ENCODE measurements at places on chromosomes 5 and 9.

DNA sequence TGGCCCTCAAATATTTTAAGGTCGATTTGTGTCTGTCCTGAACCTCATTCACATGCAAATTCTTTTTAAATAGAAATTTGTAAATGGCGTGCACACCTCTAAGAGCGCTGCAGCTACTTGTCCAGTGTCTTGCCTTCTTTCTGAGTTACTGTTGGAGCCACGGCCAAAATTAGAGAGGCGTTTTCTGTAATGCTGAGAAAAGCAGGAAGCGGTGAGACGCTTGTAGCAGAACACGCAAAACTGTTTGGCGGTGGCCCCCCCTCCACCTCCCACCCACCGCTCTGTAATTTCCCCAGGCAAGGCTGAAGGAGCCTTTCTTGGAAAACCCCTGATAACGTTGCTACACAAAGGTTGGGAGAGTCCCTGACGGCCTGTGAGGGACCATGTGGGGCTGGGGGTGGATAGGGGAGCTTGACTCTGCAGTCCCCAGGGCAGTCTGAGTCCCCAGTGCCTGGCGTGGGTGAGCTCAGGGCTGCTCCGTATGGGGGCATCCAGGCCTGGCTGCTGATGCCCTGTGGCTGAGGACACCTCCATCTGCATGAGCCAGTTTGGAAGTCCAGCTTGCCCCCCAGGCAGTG, 96.5 kb downstream of the GADD45G start:
- peak; percentile 49 for DNase-seq

DNA sequence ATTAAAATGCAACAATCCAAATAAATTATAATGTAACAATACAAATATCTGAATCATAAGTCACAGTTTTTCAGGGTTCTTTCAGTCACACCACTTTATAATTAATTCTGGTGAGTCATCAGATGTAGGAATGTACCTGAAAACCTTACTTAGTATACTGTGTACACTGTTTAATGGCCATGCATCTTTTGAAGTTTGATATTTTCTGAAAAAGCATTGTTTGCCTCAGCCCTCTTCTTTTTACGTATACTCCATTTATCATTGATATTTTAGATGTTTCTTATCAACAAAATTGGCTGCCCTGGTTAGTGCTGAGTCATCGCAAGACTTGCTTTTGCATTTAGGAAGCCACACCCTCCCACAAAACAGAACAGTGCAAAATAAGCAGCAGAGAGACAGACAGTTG, 218.6 kb downstream of the PJA2 start:
- no peak for DNase-seq

DNA sequence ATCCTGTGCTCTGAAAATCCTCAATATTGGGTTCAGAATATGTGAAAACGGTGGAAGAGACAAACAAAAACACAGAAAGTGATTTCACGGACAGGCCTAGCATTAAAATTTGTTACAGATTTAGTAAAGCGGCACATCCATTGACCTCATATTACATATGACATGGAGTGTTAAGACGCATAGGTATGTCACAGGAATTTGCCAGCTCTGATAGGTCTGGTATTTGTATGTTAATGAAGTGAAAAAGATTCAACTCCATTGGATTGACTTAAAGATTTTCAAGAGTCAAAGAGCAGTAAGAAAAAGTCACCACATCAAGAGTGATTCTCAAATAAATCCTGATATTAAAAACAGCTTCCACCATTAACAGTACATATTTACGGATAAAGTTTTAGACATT, 396.5 kb upstream of the SEMA6A start:
- DNase-seq: no peak

DNA sequence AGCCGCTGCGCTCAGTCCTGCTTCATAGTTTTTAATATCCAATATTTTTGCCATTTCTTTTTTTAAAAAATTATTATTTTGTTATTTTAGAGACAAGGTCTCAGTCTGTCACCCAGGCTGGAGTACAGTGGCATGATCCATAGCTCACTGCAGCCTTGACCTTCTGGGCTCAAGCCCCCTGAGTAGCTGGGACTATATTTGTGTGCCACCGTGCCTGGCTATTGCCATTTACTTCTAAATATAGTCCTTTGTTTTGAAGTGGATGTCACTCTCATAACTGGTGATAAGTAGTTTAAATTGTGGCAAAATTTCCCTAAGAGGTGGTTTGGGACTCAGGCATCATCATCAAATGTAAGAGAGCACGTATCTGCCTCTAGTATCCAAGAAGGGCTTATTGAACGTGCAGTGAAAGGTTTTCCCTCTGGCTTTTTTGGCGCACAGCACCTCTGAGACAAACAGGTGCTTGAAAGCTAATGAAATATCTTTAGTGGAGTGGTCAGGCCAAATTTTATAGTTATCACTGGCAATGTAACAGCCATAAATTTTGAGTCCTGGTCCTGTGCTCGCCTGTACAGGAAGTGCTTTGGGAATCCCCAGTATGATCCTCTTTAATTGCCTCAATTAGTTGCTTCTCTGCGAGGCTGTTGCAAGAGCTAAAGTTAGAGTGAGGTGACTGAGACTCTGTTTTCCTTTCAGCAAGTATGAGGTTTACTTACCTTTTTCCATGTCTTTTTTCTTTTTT, 14.8 kb downstream of the STXBP1 start:
- no peak for DNase-seq

- no peak for DNase-seq
Measured at GRCh38 chr5:34582371-34582770, 73.8 kb upstream of the RAI14 start.

- DNase-seq: no peak
Measured at GRCh38 chr5:107605596-107606125, 65.1 kb downstream of the EFNA5 start.

DNA sequence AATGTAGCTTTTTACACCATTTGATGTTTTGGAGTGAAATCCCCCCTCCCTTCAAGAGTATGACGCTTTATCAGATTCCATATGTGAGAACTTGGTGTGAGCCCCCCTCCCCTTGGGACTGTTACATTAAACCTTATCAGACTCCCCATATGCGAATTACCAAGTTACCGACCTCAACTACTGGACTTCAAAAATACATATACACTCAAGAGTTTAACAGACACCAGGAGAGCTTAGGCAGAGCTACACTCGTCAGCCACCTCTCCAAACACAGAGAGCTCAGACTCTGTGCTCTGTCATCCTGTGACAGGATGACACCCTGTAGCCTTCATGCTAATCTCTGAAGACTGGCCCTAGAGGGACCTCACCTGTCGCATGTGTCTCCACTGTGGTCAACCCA, 50.2 kb downstream of the FAM114A2 start:
- DNase-seq: no peak

- no peak for DNase-seq
Measured at GRCh38 chr5:31530541-31531265, 1.2 kb downstream of the DROSHA start.

DNA sequence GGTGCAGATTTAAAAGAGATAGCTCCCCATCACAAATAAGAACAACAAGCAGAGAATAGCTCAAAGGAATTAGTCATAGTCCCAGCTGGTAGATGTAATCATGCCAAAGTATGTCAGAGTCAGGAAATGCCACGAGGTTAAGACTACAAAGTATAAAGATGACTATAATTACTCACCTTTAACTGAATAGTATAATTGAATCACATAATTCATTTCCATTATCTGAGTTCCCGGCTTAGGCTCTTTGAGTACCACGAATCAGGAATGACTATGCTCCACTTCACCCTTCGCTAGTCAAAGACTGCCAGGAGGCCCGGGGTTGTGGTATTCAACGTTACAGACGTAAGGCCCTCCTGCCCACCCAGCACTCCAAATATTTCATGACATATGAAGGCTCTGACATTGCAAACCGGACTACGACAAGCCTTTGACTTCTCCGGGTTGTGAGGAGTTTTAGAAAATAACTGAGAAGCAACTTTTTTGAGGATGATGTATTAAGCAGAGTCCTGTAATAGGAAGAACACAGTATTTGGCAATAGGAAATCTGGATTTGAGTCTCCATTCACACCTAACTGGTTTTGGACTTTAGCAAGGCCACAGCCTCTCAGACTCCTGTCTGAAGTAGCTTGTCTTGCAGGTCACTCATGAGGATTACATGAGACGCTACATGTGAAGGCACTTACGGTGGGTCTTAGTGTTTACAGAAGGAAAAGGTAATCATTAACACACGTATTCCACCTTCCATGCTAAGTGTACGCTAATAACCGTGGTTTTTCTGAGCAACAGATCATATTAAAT, 64.6 kb downstream of the ENC1 start:
- DNase-seq: no peak

- DNase-seq: no peak
Measured at GRCh38 chr5:10936081-10936855, 175.2 kb upstream of the DAP start.

- DNase-seq: no peak
Measured at GRCh38 chr9:85941966-85942912, 1.3 kb downstream of the NAA35 start.

DNA sequence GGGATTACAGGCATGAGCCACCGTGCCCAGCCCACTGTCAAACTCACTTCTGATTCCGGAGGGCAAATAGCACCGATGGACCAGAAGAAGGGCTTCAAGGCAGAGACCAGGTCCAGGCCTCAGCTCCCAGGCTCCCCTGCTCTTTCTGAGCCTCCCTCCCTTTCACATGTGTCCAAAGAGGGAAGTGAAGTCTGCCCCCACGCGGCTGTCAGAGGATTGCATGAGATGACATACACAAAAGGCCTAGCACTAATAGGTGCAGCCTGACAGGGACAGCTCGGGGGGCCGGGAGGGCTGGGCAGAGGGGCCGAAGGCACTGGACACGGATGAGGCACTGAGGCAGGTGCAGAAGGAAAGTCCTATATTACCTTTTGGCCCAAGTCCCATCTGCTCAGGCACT, 16.1 kb downstream of the FBP1 start:
- peak; percentile 27 for DNase-seq

DNA sequence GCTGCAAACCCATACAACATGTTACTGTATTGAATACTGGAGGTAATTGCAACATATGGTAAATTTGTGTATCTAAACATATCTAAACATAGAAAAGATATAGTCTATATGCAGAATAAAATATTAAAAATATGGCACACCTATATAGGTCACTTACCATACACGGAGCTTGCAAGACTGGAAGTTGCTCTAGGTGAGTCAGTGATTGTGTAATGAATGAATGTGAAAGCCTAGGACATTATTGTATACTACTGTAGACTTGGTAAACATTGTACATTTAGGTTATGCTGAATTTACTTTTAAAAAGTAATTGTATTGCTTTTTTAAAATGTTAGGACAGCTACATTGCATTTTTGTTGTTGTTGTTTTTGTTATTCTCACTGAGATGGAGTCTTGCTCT, 968.8 kb downstream of the TLE1 start:
- DNase-seq: no peak

DNA sequence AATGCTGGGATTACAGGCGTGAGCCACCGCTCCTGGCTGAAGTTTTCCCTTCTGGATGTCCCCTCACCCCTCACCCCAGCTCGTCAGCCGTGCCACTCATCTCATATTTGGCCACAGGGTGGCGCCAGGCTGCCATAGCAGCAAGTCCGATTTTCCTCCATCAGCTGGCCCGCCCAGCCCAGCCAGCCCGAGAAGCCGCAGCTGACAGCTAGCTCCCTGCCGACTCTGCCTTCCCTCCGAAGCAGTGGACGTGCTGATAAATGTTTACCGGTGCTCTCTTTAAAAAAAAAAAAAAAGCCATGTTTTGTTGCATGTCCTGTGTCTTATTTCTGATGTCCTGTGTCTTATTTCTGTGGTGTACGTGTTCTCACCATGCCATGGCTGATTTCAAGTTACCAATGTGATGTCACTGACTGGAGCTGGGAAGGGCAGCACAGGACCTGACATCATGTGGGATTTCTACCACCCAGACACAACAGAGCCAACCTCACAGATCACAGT, 58.3 kb downstream of the PFDN1 start:
- DNase-seq: peak; percentile 80

DNA sequence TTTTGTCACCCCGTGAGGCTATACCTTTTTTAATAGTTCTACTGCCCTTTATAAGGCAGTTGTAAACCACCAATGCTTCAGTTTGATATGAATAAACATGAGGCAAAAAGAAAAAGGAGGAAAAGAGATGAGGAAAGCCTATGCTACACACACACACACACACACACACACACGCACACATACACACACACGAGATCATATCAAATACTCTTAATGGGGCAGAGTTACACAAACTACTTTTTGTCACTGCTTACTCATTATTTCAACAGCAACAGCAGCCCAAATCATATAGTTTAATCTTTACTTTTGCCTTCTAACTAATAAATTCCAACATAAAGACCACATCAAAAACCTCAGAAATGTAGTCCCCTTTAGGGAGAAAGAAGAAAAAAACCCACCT, 116.8 kb upstream of the PAM start:
- DNase-seq: no peak

DNA sequence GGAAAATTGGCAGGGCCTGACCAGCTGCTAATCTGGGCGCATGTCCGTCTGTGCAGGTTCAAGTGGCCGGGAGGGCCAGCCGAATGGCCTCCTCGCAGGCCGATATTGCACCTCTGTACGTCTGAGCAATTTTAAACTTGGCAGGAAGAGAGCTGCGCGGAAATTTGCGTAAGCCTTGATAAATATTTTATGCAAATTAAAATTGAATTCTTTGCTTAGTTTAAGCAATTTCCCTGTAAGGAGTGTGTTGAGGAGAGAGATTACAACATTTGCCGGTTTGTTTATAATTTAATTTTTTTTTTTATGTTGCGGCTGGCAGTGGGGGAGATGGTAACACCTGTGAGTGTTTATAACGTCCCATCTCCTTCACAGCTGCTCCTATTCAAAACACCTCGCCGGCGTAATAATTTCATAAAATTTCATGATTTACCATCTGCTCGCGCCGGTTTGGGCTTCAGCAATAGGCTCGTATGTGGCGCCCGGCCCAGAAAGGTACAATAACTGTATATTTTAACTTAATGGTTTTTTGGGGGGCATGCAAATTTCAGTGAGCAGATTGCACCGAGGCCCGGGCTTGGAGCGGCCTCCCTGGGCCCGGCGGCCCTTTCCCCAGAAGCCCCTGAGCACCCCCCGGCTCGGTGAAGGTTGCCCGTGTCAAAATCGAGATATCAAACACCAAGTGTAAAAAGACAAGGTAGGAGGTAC, 269.4 kb upstream of the MVB12B start:
- DNase-seq: no peak

DNA sequence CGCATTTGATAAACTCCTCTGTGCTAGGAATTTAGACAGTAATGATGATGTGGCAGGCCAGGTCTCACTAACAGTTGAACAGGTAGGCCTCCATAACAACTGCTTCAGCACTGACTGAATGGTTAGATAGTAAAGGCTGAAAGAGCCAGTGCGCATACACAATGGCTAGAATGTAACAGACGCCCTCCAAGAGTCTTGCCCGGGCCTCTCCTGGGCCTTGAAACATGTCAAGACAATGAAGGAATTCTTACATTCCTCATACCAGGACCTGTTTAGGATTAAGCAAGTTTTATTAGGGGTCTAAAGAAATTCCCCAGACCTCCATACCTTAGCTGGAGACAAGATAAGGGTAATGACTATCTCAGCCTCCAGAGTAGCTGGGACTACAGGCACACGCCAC, 6.7 kb upstream of the BICD2 start:
- DNase-seq: no peak

- DNase-seq: no peak
Measured at GRCh38 chr9:2800394-2801179, 43.3 kb downstream of the PUM3 start.

All from stimulated activated CD4-positive, alpha-beta T cell treated with anti-CD3 and anti-CD28 coated beads, Interleukin-4, amount 100 ng/mL, for 48 hours (primary cell).